Umbilical cord (tissue), 2 donors: ENCODE measurements at places on chromosomes 4 and X.

DNA sequence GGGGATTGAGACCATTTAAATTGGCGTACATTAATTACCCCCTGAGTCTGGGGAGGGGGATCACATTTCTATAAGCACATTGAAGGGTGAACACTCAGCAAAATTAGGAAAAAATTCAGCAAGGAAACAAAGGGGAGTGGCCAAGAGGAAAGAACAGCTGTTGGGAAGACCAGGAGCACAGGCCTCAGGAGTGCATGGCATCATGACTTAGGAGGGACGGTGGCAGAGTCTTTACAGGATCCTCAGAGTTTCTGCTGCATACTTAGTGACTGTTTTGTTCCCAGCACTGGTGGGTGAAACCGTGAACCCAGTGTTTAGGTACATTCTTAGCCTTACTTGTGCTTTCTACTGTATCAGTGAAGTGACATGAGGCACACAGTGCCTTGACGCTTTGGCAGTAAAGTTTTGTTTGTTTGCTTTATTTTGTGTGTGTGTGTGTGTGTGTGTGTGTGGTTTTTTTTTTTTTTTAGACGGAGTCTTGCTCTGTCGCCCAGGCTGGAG is 121.3 kb downstream of the CBR4 start:
- no peak for DNase-seq

- DNase-seq, result no peak
Observed at GRCh38 chr4:153529646-153530045, 63.5 kb downstream of the TMEM131L start.

- DNase-seq, result peak; percentile 78
Observed at GRCh38 chr4:7630568-7631287, 196.0 kb upstream of the PSAPL1 start.

GRCh38 chrX:68992821-68993397 is 164.1 kb downstream of the EFNB1 start:
- no peak for DNase-seq

- DNase-seq, result no peak
Observed at GRCh38 chr4:7812231-7812857, 127.3 kb downstream of the AFAP1 start.

DNA sequence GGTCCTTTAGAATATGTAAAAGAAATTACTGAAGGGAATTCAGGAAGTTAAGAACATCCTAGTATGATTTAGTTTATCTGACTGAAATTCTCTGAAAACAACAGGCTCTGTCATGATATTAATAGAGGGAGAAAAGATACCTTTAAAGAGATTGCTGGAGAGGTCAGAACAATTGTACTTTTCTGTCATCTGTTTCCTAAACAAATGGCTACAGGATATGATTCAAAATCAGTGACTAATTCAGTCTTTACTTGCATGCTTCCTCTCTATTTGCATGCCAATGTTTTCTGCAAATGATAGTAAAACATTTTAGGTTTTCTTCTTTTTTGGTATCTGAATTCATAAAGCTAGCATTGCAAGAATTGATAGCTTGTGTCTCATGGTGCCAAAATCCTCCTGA is 616.7 kb upstream of the PCDH7 start:
- DNase-seq, result no peak

- DNase-seq, result no peak
Observed at GRCh38 chr4:80243274-80244018, 23.0 kb upstream of the FGF5 start.
